ENCODE measurements at places on chromosomes 3 and 15. TPM values are rescaled to one million over a fixed set of nuclear protein-coding genes. Genes with fewer than 3 reads are reported as not detected.

The SERPINI2 gene
- total RNA-seq = 0.04 TPM

The EOGT gene
- total RNA-seq = 18.2 TPM

The COL6A5 gene
- 0.09 TPM for total RNA-seq

The IL5RA gene
- total RNA-seq = 0.04 TPM

The C15orf62 gene
- total RNA-seq = 0.13 TPM

The TBC1D2B gene
- 30.0 TPM for total RNA-seq

The FAN1 gene
- total RNA-seq = 25.5 TPM

The FBXO45 gene
- total RNA-seq = 10.5 TPM

The SLC38A3 gene
- 1.7 TPM for total RNA-seq

The GOLGA6L6 gene
- total RNA-seq = not detected

The SLC51A gene
- 0.44 TPM for total RNA-seq

The PAQR9 gene
- total RNA-seq = not detected

The C3orf49 gene
- total RNA-seq = not detected

The WDR93 gene
- total RNA-seq = 0.04 TPM

The OXTR gene
- 0.53 TPM for total RNA-seq

The TMEM266 gene
- total RNA-seq = 0.13 TPM

The LNP1 gene
- total RNA-seq = 5.9 TPM

The CD200 gene
- 7.5 TPM for total RNA-seq

The P4HTM gene
- total RNA-seq = 17.2 TPM

The CCR8 gene
- total RNA-seq = not detected

The KBTBD13 gene
- 1.6 TPM for total RNA-seq

The PTPN9 gene
- 17.7 TPM for total RNA-seq

The POTEB3 gene
- total RNA-seq = not detected

The MCF2L2 gene
- 0.35 TPM for total RNA-seq

The FETUB gene
- total RNA-seq = 0.04 TPM

The PDIA3 gene
- 101 TPM for total RNA-seq

The LDHAL6B gene
- total RNA-seq = not detected

The SCAMP5 gene
- 2.0 TPM for total RNA-seq

The LMOD3 gene
- total RNA-seq = 90.3 TPM

The MAP2K5 gene
- total RNA-seq = 10.2 TPM

The SERF2 gene
- 650 TPM for total RNA-seq

The MUC4 gene
- 0.18 TPM for total RNA-seq

The SENP7 gene
- total RNA-seq = 41.3 TPM

The C3orf85 gene
- not detected for total RNA-seq

The EFHB gene
- total RNA-seq = 0.89 TPM

The PLSCR2 gene
- total RNA-seq = not detected

The VILL gene
- total RNA-seq = 7.2 TPM

The FOXL2NB gene
- not detected for total RNA-seq

The SEMA3F gene
- total RNA-seq = 9.1 TPM

The GOLGA8T gene
- 0.27 TPM for total RNA-seq

The STX19 gene
- 0.04 TPM for total RNA-seq

The GPR149 gene
- 0.35 TPM for total RNA-seq

The PLA2G4F gene
- not detected for total RNA-seq

The UROC1 gene
- 0.04 TPM for total RNA-seq

The TUSC7 gene
- not detected for total RNA-seq

The HHLA2 gene
- total RNA-seq = not detected

The TSPAN3 gene
- 397 TPM for total RNA-seq

The CCNB2 gene
- 13.9 TPM for total RNA-seq

The CD276 gene
- 48.3 TPM for total RNA-seq

The CCDC54 gene
- not detected for total RNA-seq

The ERICH6 gene
- 0.09 TPM for total RNA-seq

The ZNF662 gene
- total RNA-seq = 13.0 TPM

The TWF2 gene
- total RNA-seq = 22.0 TPM

The LXN gene
- total RNA-seq = 33.4 TPM

The COL8A1 gene
- total RNA-seq = 1.1 TPM

The GHSR gene
- total RNA-seq = not detected

The RASGRP1 gene
- 0.35 TPM for total RNA-seq

Data from muscle of leg (tissue), 16 donors.